ENCODE measurements at places on chromosomes 16 and 17. TPM values are rescaled to one million over a fixed set of nuclear protein-coding genes. Genes with fewer than 3 reads are reported as not detected.

TP53TG3C gene
- total RNA-seq, result not detected

PABPN1L gene
- not detected for total RNA-seq

DNA sequence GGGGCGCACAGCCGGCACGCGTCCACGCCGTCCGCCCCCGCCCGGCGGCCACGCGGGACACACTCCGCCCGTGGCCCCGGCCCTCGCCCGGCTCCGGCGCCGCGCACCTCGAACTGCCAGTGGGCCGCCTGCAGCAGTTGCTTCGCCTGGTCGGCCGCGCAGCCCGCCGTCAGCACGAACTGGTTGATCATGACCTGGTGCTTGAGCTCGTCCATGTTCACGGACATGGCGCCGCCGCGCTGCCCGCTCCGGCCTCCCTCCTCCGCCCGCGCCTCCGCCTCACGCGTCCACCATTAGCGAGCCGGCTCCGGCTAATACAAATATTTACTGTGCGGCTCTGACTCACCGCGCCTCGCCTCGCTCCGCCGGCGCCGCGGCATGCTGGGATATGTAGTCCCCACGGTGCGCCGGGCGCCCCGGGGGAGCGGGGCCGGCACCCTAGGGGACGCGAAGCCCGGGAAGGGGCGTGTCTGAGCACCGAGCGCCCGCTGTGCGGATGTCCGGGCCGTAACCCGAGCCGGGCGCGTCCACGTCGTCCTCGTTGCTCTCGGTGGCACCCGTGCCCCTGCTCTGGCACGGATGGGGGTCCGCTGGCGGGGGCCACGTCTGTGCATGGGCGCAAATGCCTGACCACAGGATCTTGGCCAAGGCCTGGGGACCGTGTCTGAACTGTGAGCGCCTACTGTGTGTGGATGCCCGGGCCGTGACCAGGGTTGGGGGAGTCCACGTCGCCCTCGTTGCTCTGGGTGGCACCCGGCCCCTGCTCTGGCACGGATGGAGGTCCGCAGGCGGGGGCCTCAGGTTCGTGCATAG lies at the start of gene UBALD1:
Gene UBALD1 (minus strand): TSS at position 318 of the 813 bp plus-strand sequence. CDS start 91 bp downstream, at position 227.
- H3K27ac ChIP-seq, result peak within 1 kb of the TSS; percentile 95
- peak within 1 kb of the TSS; percentile 78 for H3K4me3 ChIP-seq
- no peak for DNase-seq
- no peaks in the 10 kb centered on the region for H3K27me3 ChIP-seq

GRCh38 chr16:15054357-15055140 lies 1.3 kb downstream of the NTAN1 start:
- peak overlapping the region; percentile 83 for H3K27ac ChIP-seq
- H3K36me3 ChIP-seq, result peaks cover 6% of the 10 kb centered on the region
- H3K4me3 ChIP-seq, result peak overlapping the region; percentile 88
- peaks cover 16% of the 10 kb centered on the region for H3K4me1 ChIP-seq
- DNase-seq, result no peak

- H3K4me1 ChIP-seq, result peaks cover 37% of the 10 kb centered on the region
- no peaks in the 10 kb centered on the region for H3K36me3 ChIP-seq
- no peaks in the 10 kb centered on the region for H3K27me3 ChIP-seq
- peak overlapping the region; percentile 84 for H3K27ac ChIP-seq
Measured at GRCh38 chr17:49359990-49360795, 1.9 kb downstream of the ZNF652 start.

DNA sequence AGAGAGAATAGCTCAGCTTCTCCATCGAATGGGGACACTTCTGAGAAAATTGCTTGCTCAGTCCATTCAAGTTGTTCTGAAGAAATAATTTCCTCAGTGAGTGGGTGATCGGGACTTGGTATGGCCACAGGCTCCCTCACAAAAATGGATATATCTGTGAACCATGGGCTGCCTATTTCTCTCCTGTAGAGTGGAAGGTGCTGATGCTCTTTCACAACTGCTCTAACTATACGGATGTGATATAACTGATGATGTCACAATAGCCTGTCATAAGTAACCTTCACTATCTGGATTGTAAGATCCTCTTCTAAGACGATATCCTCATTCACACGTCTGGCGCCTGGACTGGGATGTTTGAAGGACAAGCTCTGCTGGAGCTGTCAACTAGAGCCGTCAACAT lies 4.7 kb upstream of the CCL18 start:
- no peaks in the 10 kb centered on the region for H3K36me3 ChIP-seq
- H3K4me1 ChIP-seq, result no peaks in the 10 kb centered on the region
- H3K27me3 ChIP-seq, result peaks cover 12% of the 10 kb centered on the region
- no peak for DNase-seq
